ENCODE measurements at places on chromosomes 3 and 15. TPM values are rescaled to one million over a fixed set of nuclear protein-coding genes. Genes with fewer than 3 reads are reported as not detected.

- no peak for DNase-seq
These were observed 35.5 kb upstream of the CHMP2B start for GRCh38 chr3:87191641-87192040.

DNA sequence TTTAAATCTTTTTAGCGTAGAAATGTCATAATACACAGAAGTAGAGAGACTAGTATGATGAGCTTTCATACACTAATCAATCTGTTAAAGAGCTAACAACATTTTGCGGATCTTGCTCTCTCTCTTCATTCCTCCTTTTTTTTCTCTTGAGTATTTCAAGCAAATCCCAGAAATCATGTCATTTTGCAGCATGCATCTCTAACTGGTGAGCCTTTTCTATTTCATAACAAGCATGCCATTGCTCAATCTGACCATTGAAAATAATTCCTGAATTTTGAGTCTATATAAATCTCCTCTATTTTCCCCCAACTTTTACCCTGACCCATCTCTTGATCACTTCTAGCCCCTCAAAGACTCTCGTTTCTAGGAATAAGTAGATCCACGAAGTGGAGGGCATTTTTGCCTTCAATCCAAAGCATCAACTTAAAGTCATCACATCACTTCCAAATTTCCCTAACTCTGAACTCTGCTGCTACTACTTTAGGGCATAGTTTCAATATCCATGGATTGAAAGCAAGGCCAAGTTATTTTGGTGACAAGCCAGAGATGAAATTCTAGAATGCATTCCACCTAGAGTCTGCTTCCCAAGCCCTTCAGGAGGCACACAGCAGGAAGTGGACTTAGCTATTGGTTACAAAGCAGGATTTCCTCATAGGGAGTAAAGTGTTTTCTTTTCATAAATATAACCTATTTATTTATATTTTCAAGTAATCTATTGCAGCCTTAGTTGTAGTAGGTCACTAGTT is 253.5 kb upstream of the ZPLD1 start:
- DNase-seq: no peak

- no peak for DNase-seq
These were observed 25.3 kb downstream of the TRAK1 start for GRCh38 chr3:42116466-42116865.

DNA sequence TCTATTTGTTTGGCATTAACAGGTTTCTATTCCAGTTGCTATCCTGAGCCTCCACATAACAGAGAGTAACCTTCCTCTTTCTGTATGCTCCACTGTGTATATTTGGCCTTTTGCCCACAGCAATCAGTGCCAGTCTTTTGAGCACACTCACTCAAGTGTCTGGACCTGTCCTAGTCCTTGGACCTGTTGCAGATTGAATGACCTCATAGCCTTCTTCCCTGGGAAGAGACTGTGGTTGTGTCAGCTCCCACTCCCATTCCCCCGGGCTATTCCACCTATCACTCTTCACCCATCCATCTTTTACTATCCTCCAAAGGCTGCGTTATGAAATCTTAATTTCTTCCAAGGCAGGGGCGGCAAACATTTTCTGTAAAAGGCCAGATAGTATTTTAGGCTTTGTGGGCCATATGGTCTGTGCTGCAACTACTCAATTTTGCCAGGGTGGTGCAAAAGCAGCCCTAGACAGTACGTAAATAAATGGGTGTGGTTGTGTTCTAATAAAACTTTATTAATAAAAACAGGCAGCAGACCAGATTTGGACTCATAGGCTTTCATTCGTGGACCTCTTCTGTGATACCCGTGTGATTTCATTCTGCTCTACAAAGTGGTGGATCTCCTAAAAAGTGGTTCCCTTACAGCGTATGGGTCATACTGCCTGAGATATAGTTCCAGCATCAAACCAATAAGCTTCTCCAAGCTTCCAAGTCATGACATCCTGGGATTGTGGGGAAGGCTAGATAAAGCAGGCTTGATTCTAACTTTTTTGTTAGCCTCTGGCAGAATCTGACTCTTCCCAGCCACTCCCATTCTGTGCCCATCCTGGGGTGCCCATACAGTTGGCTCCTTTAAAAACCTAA is 57.4 kb downstream of the CDAN1 start:
- DNase-seq: no peak

DNA sequence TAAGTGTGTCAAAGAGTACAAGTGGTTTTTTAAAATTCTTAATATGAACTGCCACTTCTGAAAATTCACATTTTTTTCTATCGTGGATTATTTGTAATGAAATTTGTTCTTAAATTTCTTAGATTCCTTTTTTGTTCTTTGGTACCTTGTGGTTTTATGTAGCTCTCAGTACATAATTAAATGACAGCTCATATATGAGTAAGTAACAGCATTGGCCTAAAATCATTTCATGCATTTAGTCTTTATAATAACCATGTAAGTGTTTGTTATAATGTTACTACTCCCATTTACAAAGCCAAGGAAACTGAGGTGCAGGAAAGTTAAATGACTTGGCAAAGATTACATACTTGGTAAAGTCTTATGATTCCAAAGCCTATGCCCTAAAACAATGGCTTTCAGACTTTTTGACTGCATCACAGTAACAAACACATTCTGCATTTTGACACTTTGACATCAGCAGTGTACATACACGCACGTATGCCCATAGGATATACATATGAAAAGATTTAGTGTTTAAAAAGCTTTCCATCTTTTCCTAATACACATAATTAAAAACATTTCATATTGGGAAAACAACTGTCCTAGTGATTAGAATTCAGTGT is 14.9 kb downstream of the SPRED1 start:
- no peak for DNase-seq

DNA sequence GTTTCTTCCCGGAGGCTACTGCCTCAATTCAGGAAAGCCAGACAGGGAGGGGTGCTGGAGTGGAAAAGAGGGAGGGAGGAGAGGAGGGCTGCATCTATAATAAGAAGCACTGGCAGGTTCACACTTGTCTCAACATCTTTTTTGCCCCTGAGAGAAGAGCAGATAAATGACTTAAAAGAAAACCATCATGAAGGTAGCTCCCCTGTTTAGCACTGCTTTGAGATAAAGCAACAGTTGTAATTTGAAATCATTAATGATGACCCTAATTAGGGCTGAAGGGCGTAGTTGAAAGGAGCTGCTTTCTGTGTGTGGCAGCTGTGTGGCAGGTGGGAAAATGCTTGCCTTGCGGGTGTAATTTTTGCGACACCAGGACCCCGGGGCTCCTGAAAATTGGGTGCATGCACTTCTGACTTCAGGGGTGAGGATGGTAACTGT is 222.8 kb upstream of the IL12A start:
- DNase-seq: no peak

- no peak for DNase-seq
These were observed 25.2 kb downstream of the OXNAD1 start for GRCh38 chr3:16290007-16290826.

GRCh38 chr3:183489455-183490210 is 61.2 kb upstream of the MCF2L2 start:
- no peak for DNase-seq

DNA sequence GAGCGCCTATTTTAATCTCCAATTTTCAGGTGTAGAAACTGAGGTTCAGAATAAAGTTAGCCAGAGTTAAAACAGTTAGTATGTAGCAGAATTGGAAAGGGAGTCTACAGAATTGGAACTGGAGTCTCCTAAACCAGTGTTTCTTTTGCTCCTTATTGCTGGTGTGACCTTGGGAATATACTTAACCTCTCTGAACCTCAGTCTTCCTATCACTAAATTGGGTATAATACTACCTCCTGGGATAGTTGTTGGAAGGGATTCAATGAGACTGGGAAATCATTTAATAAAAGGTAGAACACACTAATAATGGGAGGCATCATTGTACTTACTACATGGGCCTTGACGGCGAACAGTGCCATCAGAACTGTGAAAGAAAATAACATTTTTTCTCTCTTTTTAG is 55.1 kb downstream of the LPP start:
- no peak for DNase-seq

DNA sequence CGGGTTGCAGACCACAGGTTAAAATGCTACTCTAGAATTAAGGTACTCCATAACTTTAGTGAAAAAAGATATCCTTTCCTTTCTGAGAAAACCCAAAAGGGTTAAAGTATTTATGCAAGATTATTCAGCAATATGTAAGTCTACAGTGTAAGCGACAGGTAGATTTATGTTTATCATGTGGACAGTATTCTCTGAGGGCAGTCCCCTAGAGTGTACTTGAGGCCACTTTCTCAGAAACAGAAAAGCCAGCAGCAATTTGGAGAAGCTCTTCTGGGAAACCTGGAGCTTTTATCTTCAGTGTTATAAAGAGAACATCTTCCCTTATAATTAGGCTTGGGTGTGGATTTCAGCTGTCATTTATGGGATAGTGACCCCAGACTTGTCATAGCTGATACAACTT is 8.9 kb downstream of the ST3GAL6 start:
- no peak for DNase-seq

GRCh38 chr3:129187857-129188256 is 4.2 kb upstream of the CNBP start:
- DNase-seq: no peak

- DNase-seq: no peak
These were observed 68.2 kb downstream of the DENND4A start for GRCh38 chr15:65723876-65724275.

- no peak for DNase-seq
These were observed 35.1 kb downstream of the LYZL4 start for GRCh38 chr3:42375121-42375800.

- DNase-seq: no peak
These were observed 85.9 kb downstream of the BOC start for GRCh38 chr3:113297287-113297686.

- DNase-seq: peak; percentile 70
These were observed 44.8 kb downstream of the GATM start for GRCh38 chr15:45333550-45333949.

GRCh38 chr15:38684440-38685010 is 119.9 kb upstream of the RASGRP1 start:
- no peak for DNase-seq

DNA sequence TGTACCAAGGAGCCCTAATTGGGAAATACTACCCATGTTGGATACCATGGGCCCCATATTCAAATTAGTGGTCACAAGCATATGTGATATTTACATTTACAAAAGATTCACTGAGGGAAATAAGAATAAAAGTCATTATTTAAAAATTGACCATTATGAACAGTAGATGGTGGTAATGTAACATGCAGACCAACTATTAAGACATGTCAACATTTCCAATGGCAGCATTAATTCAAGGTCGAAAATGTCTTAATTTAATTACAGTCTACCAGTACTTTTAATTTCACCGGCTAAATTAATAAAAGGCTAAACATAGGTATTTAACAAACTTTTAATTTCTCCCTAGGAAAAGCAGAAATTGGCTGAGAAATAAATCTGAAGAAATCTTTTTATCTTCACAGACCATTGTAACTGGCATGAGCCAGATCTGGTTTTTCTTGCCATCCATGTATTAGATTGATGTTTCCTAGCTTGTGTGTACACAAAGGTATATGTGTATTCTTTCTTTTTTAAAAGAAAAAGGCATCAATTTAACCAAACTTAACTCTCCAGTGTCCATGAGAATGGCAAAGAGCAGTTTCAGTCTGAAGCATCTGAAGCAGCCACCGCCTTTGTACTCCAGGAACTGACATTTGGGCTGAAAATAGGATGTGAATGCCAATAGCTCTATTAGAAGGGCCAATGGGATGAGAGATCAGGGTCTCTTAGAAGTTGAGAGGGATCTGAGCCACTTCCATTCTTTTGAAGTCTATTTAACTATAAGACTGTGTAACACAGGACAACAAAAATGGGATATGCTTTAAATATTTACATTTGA is 26.6 kb downstream of the NEK11 start:
- DNase-seq: no peak

DNA sequence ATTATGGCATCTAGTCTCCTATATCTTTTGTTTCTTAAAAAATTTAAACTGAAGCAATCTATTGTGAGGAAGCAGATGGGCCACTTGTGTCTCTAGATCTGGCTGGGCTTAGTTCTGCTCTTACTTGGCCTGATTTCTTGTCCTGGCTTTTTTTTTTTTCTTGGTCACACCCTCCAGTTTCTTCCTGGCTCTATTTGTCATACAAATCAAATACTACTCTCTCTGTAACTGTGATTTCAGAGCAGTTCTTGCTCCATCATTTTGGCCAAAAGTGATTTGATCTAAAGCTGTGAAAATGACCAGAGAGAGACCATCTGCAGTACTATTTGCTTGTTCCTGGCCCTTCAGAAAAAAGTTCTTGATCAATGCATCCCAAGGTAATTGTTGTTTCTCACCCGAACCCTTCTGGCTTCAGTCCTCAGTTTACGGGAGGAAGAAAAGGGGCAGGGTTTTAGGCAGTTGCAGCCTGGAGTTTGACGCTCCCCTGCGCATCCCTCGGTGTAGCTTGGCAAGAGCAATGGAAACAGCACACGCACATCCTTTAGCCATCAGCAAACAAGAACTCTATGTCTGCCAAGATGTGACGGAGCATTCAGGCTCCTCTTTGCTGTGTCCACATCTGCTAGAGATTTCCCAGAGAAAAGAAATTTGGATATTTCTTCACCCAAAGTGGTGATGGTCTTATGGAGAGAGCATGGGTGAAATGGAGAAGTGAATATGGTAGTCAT is 31.6 kb downstream of the CHST2 start:
- peak; percentile 56 for DNase-seq

- DNase-seq: no peak
These were observed 152.0 kb downstream of the ATP10A start for GRCh38 chr15:25711164-25711563.

DNA sequence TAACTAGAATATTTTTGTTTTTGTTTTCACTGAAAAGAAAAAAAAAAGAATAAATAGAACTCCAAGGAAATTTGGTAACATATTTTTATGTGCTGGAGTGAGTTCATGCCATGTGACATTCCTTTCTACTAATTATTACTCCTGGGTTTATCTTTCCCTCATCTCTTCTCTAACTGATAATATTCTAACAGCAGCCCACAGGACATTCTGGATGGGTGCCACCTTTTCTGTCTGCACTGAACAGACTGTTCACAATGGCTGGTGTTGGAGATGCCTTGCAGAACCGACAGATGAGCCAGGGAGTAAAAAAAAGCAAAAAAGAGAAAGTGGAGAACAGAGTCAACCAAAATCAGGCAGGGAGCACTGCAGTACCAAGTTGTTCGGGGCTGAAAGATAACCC is 151.3 kb downstream of the OR4M2 start:
- DNase-seq: no peak

- no peak for DNase-seq
These were observed 18.6 kb upstream of the GLCE start for GRCh38 chr15:69141833-69142232.

DNA sequence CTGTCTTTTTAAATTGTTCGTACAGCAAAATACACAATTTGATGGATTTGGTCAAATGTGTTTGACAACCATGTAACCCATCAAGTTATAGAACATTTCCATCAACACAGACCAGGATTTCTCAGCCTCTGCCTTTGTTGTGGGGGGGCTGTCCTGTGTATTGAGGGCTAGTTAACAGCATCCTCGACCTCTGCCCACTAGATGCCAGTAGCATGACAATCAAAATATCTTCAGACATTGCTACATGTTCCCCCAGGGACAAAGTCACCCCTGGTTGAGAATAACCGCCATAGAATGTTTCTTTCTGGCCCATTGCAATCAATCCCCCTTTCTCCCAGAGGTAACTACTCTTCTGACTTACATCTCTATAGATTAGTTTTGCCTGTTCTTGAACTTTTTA is 310.1 kb upstream of the RGMA start:
- no peak for DNase-seq

The EOMES gene
- total RNA-seq: 0.17 TPM

The GOLGA6L7 gene
- total RNA-seq: not detected

The KBTBD13 gene
- 2.8 TPM for total RNA-seq
